ENCODE measurements at places on chromosomes 2 and 18. TPM values are rescaled to one million over a fixed set of nuclear protein-coding genes. Genes with fewer than 3 reads are reported as not detected.
A peak's percentile ranks its signal among the peaks of the same experiment; 100 is the strongest.

The GALNT5 gene
- total RNA-seq: not detected

The ABCG5 gene
- not detected for total RNA-seq

The SPP2 gene
- not detected for total RNA-seq

The MOGAT1 gene
- not detected for total RNA-seq

The MYO7B gene
- total RNA-seq: not detected

The MBD2 gene
- total RNA-seq: 82.8 TPM

- H3K4me1 ChIP-seq: no peaks in the 10 kb centered on the region
- H3K27ac ChIP-seq: no peak overlapping the region
- H3K27me3 ChIP-seq: no peaks in the 10 kb centered on the region
- no peaks in the 10 kb centered on the region for H3K36me3 ChIP-seq
- DNase-seq: no peak
Observed at GRCh38 chr2:40431600-40431955, 20.3 kb downstream of the SLC8A1 start.

The DSG4 gene
- not detected for total RNA-seq

- no peak for DNase-seq
- no peak overlapping the region for H3K4me3 ChIP-seq
- H3K27ac ChIP-seq: no peak overlapping the region
- H3K4me1 ChIP-seq: peaks cover 6% of the 10 kb centered on the region
- H3K27me3 ChIP-seq: no peaks in the 10 kb centered on the region
- H3K36me3 ChIP-seq: no peaks in the 10 kb centered on the region
Observed at GRCh38 chr18:13527730-13528129, 198.6 kb downstream of the FAM210A start.

GRCh38 chr2:165874445-165875039, 79.0 kb downstream of the TTC21B start:
- no peaks in the 10 kb centered on the region for H3K27me3 ChIP-seq
- no peak overlapping the region for H3K27ac ChIP-seq
- no peaks in the 10 kb centered on the region for H3K36me3 ChIP-seq

GRCh38 chr18:58097121-58097906, 53.3 kb downstream of the NEDD4L start:
- peak overlapping the region; percentile 63 for H3K27ac ChIP-seq
- no peak overlapping the region for H3K4me3 ChIP-seq
- DNase-seq: peak; percentile 80
- H3K27me3 ChIP-seq: no peaks in the 10 kb centered on the region
- H3K4me1 ChIP-seq: peaks cover 84% of the 10 kb centered on the region

- no peak overlapping the region for H3K4me3 ChIP-seq
- H3K36me3 ChIP-seq: no peaks in the 10 kb centered on the region
- no peaks in the 10 kb centered on the region for H3K27me3 ChIP-seq
- H3K27ac ChIP-seq: peak overlapping the region; percentile 23
- H3K4me1 ChIP-seq: peaks cover 13% of the 10 kb centered on the region
Observed at GRCh38 chr2:204452464-204453023, 92.7 kb upstream of the PARD3B start.

- no peaks in the 10 kb centered on the region for H3K36me3 ChIP-seq
- H3K4me1 ChIP-seq: no peaks in the 10 kb centered on the region
- H3K27ac ChIP-seq: no peak overlapping the region
- no peak overlapping the region for H3K4me3 ChIP-seq
Observed at GRCh38 chr18:66676699-66677098, 72.8 kb upstream of the CDH19 start.

GRCh38 chr18:48535956-48536355, 2.9 kb upstream of the CTIF start:
- peaks cover 4% of the 10 kb centered on the region for H3K4me1 ChIP-seq
- no peak overlapping the region for H3K27ac ChIP-seq
- H3K36me3 ChIP-seq: no peaks in the 10 kb centered on the region
- DNase-seq: no peak

DNA sequence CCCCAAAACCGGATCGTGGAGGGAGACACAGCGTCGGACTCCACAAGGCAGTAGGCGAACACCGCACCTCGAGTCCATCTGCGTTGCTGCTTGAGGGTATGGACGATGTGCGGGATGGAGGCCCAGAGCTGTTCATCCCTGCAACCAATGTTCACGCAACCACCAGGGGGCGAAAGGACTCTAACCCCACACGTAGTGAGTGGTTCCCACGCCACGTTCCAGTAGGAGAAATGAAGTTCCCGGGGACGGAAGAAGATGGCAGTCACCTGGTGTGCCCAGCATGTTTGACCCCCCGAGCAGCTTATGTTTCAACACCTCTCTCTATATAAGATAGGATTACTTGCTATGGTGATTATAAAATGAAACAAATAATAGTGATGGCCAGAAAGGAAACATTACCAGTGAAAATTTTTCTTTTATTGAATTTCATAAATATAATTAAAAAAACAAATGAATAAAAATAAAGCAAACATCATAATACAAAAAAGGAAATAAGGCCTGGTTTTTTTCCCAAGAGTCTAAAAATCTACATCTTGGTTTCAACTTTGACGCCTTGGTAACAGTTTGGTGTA, 184.3 kb downstream of the SH3BP4 start:
- H3K4me3 ChIP-seq: no peak overlapping the region
- no peaks in the 10 kb centered on the region for H3K27me3 ChIP-seq
- no peak overlapping the region for H3K27ac ChIP-seq
- no peaks in the 10 kb centered on the region for H3K4me1 ChIP-seq
- no peaks in the 10 kb centered on the region for H3K36me3 ChIP-seq

GRCh38 chr2:233756429-233757081, 3.5 kb upstream of the UGT1A1 start:
- no peaks in the 10 kb centered on the region for H3K4me1 ChIP-seq
- no peaks in the 10 kb centered on the region for H3K36me3 ChIP-seq
- H3K27me3 ChIP-seq: no peaks in the 10 kb centered on the region
- H3K4me3 ChIP-seq: no peak overlapping the region

The ADAM23 gene
- total RNA-seq: 1.1 TPM

The ITM2C gene
- total RNA-seq: 29.2 TPM

- H3K4me3 ChIP-seq: no peak overlapping the region
- H3K27me3 ChIP-seq: no peaks in the 10 kb centered on the region
- H3K4me1 ChIP-seq: no peaks in the 10 kb centered on the region
Observed at GRCh38 chr2:201018636-201019035, 52.8 kb downstream of the HYCC2 start.

GRCh38 chr2:158667586-158667985, 127.5 kb upstream of the DAPL1 start:
- no peak overlapping the region for H3K4me3 ChIP-seq
- H3K27ac ChIP-seq: peak overlapping the region; percentile 54
- DNase-seq: no peak
- H3K27me3 ChIP-seq: no peaks in the 10 kb centered on the region

The MGAT4A gene
- total RNA-seq: 24.3 TPM

GRCh38 chr2:179307616-179308371, 43.2 kb upstream of the SESTD1 start:
- DNase-seq: no peak
- no peaks in the 10 kb centered on the region for H3K27me3 ChIP-seq
- no peak overlapping the region for H3K4me3 ChIP-seq
- no peak overlapping the region for H3K27ac ChIP-seq

GRCh38 chr2:218876562-218877219, 4.0 kb upstream of the WNT10A start:
- peak; percentile 68 for DNase-seq
- H3K27me3 ChIP-seq: peaks cover 26% of the 10 kb centered on the region
- no peaks in the 10 kb centered on the region for H3K36me3 ChIP-seq
- H3K27ac ChIP-seq: no peak overlapping the region

GRCh38 chr2:51859260-51859659, 827.3 kb upstream of the NRXN1 start:
- no peaks in the 10 kb centered on the region for H3K36me3 ChIP-seq
- no peaks in the 10 kb centered on the region for H3K27me3 ChIP-seq
- H3K4me3 ChIP-seq: no peak overlapping the region
- no peaks in the 10 kb centered on the region for H3K4me1 ChIP-seq
- no peak for DNase-seq

The PRSS56 gene
- not detected for total RNA-seq

The GAD1 gene
- 0.11 TPM for total RNA-seq

- peak within 1 kb of the TSS; percentile 82 for H3K27ac ChIP-seq
- H3K36me3 ChIP-seq: no peaks in the 10 kb centered on the region
- peak; percentile 82 for DNase-seq
- H3K4me1 ChIP-seq: peaks cover 5% of the 10 kb centered on the region
Observed at GRCh38 chr2:121284463-121285449, at the start of gene TFCP2L1. TSS of gene TFCP2L1 (minus strand) at chr2:121285202. CDS start at chr2:121285109, 93 bp downstream.

DNA sequence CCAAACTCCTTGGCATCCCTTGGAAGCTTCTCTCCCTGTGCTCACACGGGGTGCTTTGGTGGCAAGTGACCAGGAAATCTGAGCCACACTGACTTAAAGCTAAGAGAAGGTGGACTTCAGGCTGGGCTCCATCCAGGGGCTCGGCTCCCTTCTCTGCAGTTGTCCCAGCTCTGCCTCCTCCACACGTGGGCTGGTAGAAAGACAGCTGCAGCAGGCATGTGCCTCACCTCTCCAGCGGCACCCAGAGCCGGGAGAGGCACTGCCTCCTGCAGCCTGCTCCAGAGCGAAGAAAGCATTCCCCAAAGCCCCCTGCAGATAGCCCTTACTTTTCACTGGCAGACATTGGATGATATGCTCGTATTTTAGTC, 11.3 kb downstream of the KCNF1 start:
- H3K4me3 ChIP-seq: no peak overlapping the region
- DNase-seq: no peak
- H3K27me3 ChIP-seq: no peaks in the 10 kb centered on the region
- H3K36me3 ChIP-seq: no peaks in the 10 kb centered on the region
